ENCODE measurements at places on chromosomes 2 and 18.

DNA sequence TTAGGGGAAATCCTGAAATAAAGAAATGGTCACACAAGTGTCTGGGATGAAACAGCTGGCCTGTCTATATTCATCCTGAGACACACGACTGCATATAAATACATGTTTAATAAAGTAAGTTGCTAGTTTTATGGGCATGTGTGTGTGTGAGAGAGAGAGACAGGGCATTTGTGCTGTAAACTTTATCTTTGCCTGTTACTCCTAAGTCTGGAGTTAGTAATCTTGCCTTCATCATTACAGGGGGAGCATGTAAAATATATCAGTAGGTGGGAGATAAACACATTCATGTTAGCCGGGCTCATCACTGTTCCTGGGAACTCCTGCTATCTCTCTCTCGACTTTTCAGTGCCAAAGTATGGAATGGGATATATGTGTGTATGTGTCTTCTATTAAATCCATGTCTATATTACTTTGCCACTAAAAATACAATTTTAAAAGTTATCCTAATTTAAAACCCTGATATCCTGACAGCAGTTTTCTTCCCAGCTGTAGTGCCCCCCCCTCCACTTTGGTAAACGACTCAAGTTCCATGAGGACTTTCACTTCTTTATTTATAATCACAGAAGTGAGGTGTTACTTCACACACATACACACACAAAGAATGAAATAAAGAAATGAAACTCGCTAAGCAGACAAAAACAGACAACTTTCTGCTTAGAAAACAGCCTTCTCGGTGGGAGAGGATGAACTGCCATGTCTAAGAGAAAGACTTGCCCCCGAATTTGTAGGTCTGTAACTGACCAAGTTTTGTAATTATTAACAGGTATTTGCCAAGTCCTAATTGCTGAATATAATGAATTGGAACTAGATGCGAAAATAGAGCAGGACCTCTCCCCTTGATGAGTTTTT is 947 bp downstream of the ZEB2 start:
- DNase-seq: no peak

DNA sequence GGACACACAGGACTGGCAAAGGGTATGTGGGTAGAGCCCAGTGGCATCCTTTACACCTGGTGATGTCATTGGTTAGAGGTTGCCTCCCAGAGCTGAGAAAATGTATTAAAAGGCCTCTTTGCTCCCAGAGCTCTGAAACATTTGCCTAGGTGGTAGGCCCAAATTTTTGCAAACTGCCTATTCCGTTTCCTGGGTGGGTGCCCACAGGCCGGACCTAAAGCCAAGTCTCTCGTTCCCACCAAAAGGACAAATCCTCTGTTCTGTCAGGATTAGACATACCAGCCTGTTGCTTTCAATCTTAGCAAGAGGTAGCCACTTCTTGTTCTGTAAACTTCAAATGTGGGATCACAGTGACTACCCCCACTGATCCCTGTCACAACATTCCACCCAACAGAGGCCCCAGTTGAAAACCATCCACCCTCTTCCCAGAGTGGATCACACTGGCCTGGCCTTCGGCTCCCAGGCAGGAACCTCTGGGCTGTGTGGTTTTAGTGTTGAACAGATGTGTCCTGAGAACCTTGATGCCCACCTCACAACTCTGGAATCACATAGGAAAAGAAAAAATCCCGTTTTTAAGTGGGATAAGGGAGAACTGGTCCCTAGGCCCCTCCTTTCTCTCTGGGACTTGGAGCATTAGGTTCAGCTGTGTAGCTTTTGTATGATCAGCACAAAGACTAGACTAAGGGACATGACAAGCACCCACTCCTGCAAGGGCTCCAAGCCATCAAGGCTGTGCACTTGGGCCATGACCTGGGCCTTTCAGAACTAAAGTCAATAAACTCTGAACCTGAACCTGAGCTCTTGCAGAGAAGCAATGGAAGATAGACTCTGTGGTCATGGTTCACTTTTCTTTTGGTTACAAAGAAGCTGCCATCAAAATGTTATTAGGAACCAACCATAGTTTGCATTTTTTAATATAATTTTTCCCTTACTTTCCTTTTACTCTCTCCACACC is 211.3 kb downstream of the CYP26B1 start:
- no peak for DNase-seq

DNA sequence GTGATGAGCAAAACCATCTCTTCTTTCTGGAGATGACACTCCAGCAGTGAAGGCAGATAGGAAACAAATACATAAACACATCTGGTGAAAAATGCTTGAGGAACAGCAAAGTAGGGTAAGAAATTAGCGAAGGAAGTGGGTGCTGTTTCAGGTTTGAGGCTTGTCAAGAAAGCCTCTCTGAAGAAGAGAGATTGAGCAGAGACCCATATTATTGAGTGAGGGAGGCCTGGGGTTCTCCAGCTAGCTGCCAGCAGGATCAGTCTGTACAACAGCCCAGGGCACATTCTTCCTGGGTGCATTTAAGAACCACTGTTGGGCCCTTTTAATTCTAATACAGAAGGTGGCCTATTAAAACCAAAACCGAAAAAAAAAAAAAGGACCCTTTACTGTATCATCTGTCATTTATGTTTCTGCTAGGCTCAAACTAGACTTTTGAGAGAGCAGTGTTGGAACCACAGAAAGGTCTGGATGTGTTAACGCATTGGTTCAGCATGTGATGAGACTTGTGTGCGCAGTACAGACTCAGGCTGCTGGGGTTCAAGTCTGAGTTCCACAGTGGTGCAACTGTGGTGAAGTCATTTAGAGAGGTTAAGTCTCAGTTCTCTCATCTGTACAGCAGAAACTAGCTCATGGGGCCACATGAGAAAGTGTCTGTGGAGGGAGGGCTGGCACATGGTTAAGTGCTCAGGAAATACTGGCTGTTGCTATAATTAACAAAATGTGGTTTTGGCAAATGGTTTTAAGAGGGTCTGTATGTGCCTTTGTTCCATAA is 28.9 kb downstream of the MGAT5 start:
- no peak for DNase-seq

- DNase-seq: no peak
Observed at GRCh38 chr2:186431306-186431705, 54.8 kb upstream of the ZC3H15 start.

DNA sequence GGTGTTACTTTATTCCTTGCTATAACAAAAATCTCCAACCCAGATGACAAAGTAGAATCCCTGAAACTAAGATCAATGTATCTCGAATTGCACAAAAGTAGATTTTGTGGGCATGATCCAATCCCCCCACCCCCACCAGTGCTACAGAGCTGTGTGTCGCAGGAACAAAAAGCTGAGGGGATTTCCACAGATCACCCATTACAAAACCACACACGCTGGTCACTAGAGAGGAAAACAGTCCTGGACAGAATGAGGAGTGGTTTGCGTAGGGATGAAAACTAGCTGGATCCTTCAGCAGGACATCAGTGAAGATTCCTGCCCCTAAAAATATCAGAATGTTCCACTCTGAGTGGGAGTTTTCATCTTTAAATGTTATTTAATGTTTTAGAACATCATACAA is 165.3 kb upstream of the STK17B start:
- DNase-seq: no peak

DNA sequence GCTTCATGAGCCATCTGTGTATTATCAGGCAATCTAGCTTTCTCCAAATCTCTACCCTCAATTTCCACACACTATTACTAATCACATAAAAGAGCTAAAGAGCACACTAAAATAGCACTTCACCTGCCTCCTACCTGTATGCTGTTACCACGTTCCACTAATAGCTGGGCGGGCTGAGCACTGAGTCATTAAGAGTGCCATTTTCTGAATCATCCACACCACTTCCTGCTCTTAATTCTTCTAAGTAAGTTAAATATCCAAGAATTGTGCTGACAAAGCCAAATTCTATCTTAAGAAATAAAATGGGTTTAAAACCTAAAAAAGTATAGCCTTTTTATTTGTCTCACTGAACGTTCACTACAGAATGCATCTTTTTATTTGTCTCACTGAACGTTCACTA is 35.7 kb downstream of the NOL10 start:
- peak; percentile 24 for DNase-seq

GRCh38 chr2:3738454-3738853 is 35.1 kb downstream of the DCDC2C start:
- DNase-seq: no peak

- DNase-seq: no peak
Observed at GRCh38 chr2:194709840-194710239, 947.2 kb upstream of the SLC39A10 start.

DNA sequence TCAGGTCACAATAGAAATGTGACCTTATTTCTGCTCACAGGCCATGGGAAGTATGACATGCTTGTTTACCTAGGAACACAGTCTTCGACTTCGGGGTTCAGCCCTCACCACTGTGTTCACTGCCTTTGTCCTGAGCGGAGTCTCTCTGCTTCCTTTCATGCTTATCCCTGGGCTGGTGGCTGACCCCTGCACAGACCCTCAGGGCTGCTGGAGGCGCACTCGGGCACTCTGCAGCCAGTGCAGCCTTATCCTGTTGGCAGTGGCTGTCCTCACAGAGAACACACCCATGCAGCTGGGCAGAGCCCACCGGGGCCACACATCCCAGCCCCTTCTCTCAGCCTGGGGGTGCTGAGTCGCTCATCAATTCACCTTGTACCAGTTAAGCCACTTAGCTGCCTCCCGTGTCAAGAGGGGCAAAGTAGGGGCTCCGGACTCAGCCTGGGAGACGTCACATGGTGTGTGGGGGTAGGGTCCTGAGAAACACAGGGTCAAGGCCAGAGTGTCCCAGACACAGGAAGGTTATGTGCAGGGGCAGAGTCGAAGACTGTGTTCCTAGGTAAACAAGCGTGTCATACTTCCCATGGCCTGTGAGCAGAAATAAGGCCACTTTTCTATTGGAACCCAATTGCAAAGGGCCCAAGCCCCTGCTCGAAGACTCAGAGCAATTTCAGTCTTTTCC is 107.5 kb downstream of the FAM210A start:
- DNase-seq: no peak

- peak; percentile 23 for DNase-seq
Observed at GRCh38 chr2:98518101-98518500, 73.4 kb downstream of the INPP4A start.

- no peak for DNase-seq
Observed at GRCh38 chr2:8888963-8889362, 51.5 kb upstream of the KIDINS220 start.

- no peak for DNase-seq
Observed at GRCh38 chr2:113976277-113976928, 86.5 kb downstream of the ACTR3 start.

DNA sequence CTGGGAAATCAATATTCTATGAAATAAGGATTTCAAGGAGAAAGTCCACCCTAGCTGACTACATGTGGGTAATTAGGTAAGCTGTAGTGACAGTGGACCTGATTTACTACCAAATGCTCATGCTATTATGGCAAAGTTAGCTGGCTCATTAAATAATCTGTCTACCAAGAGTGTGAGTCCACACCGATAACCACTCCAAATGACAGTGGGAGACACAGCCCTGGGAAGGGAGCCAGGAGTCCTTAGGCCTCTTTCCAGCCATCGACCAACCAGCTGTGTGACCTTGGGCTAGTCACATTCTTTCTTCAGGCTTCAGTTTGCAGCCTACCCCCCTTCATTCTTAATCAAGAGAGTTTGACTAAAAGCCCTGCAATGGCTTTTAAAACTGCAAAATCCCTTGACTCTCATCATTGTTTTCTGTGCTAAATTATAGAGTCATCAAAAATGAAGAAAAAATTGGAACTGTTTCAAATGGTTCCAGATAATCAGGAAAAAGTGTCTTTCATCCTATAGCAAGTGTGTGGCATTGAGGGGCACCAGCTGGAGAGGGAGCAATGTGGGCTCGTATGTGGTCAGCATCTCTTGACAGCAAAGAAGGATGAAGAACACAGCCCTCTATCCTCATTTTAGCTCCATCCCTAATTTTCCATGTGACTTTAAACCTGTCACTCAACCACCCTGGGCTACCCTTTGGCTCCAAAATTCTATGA is 45.6 kb upstream of the SLC14A2 start:
- DNase-seq: no peak

- no peak for DNase-seq
Observed at GRCh38 chr2:226274143-226274542, 525.5 kb downstream of the IRS1 start.

DNA sequence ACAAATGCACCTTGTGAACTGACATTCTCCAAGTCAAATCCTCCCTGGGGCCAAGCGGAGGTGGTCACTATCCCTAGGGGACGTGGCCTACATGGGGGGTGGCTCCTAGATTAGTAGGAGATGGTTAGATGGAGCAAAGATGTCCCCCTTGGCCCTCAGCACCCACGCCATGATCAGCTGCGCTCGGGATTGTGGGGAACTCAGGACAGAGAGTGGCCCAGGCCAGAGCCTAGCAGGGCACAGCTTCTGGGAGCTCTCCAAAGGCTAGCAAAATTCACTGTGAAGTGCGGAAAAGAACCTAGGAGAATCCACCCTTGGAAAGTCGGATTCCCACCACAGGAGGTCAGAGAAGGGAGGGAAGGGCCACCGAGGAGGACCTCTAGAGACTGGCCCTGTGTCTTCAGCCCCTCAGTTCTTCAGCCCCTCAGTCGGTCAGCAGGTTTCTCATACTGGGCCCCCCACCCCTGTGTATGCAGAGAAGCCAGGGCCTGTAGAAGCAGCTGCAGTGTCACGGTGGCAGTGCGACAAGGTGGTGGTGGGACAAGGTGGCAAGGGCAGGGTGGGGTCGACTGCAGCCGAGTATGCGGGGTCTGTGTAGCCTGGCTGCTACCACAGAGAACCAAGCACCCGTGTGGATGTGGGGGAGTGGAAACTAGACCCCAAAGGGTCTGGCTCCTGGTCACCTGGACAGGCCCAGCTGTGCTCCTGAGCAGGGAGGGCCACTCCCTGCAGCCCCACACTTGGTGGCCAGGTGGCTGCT is 18.4 kb downstream of the GPR55 start:
- no peak for DNase-seq
